ENCODE measurements at places on chromosomes 13 and 19. TPM values are rescaled to one million over a fixed set of nuclear protein-coding genes. Genes with fewer than 3 reads are reported as not detected.
A peak's percentile ranks its signal among the peaks of the same experiment; 100 is the strongest.

GRCh38 chr13:113926951-113927660 lies 46.8 kb downstream of the C13orf46 start:
- DNase-seq, result no peak

The APOC4 gene
- total RNA-seq, result not detected

The ZNF599 gene
- total RNA-seq, result 9.1 TPM

DNA sequence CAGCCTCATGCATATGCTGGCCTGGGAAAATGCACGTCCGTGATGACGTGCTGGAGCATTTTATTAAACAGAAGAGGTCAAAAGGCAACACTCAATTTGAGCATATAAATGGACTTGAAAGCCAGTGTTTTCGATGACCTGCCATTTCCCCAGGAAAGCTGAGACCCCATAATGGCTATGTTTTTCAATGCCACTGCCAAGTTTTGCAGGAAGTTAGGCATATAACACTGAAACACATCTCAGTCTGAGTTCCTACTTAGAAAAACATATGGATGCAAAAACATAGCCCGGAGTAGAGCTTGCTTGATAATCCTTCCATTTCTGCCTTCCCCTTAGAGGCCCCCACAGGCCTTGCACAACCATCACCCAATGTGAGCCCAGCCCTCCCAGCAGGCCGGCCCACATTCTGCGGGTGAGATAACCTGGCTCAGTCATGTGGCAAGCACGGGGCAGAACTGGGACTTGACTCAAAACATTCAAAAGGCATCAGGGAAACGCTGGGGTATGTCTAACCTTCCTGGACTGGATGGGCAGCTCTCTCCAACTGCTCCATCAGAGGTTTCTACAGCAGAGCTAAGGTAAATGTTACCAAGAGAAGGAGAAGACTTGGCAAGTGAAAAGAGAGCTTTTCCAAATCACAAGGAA lies 24.9 kb downstream of the EPS15L1 start:
- no peak for DNase-seq

The ZNF878 gene
- total RNA-seq, result 2.9 TPM

The LRRC25 gene
- not detected for total RNA-seq

DNA sequence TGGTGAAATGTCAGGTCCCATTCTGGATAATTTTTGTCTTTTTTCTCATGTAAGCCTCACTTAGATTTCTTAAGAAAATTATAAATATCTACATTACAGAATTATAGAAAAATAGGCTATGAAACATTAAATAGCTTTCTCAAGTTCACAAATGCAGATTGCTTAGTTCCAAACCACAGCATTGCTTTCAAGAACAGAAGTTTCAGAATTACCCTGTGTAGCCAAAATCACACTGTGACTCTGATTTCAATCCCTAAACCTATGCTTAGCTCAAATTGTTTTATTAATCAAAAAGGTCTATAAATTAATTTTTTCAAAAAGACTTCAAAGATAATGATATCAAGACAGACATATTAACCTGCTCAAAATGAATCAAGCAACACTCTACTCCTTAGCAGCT lies 881.2 kb upstream of the PCDH20 start:
- no peak for DNase-seq

The CNN1 gene
- total RNA-seq, result 3.2 TPM

DNA sequence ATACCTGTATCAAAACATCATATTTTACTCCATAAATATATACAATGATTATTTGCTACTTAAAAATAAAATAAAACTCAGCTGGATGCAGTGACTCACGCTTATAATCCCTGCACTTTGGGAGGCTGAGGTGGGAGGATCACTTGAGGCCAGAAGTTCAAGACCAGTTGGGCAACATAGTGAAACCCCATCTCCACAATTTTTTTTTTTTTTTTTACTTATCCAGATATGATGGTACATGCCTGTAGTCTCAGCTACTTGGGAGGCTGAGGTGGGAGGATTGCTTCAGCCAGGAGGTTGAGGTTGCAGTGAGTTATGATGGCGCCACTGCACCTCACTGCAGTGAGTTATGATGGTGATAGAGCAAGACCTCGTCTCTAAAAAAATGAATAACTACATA lies 22.4 kb downstream of the POU2F2 start:
- DNase-seq, result no peak

The SYNE4 gene
- total RNA-seq, result 33.2 TPM

The SYNGR4 gene
- total RNA-seq, result not detected

DNA sequence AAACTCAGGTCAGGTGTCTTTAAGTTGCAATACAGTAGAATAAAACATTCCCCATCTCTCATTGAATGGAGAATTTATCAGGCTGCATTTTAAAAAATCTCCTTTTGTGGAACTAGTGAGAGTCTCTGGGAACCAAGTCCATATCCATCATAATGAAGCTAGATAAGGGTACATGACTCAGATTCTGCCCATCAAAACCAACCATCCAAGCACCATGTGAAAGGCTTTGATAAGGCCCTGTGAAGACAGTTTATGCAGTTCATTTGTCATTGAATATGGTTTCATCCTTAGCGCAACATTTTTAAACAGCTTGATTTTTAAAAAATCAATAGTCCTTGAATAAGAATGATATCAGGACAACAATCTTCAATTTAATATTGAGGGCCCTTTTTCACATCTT lies 56.3 kb upstream of the DIAPH3 start:
- DNase-seq, result no peak

The LHB gene
- not detected for total RNA-seq

DNA sequence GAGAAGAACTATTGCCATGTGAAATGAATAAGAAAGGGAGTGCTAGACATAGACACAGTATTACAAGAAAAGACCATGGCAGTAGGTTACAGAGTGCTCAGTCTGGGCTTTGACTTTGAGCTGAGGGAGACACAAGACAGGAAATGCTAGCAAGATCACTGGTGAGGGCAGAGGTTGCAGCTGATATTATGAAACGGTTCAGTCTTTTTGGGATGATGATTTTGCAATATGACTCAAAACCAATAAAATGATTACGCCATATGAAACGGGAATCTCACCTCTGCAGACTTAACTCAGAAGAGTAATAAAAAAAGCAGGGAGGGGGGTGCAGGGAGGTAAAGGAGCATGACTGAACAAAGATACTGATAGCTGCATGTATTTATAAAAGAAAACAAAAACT lies 123.1 kb downstream of the RBM26 start:
- no peak for DNase-seq

DNA sequence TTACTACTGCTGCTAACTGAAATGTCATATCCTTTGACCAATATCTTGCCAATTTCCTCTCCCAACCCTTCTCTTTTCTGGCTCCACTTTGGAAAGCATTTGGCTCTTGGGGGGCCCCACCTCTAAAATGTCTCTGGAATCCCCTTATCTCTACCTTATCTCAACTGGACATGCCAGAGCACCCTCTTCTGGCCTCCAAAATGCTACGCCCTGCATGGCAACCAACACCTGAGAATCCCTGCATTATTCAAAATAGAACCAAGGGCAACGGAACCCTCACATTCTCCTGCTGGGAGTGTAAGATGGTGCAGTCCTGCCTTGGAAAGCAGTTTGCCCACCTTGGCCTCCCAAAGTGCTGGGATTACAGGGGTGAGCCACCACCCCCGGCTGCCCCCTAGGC lies 35.3 kb downstream of the CERS4 start:
- DNase-seq, result no peak

GRCh38 chr19:4454747-4455718 lies 2.6 kb downstream of the UBXN6 start:
- no peak for DNase-seq

DNA sequence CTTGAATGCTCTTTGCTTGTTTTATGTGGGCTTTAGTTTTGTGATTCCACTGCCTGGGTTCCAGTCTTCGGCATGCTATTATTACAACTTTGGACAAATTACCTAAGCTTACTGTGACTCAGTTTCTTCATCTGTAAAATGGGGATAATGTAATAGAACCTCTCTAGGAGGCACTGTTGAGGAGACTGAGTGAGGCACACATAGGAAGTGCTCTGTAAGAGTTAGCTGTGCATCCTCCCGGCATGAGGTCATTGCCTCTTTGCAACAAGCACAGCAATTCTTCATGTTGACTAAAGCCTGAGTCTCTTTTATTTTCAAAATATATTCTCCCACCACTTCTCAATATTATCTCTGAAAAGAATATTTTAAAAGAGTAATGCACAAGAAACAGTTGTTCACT lies 227.4 kb downstream of the DLEU7 start:
- no peak for DNase-seq

DNA sequence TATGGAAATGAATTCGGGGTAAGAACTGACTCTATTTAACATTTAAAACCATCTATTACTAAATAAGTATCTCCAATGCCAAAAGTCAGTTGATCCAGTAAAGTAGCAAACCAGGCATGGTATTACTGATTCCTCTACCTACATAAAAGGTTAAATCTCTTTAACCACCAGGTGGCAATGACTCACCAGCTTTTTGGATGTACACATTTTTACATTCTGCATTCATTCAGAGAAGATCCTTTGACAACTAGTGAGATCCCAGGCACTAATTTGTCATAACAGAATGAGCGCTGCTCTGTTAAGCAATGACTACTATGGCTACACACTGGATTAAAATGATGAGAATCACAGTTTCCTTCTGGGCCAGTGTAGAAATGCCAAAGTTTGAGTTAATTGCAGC lies 329.8 kb upstream of the GPC6 start:
- DNase-seq, result no peak

GRCh38 chr19:955803-956765 lies 28.1 kb upstream of the WDR18 start:
- peak; percentile 86 for DNase-seq

GRCh38 chr19:44747739-44748425 lies 626 bp upstream of the BCL3 start:
- DNase-seq, result no peak

- DNase-seq, result no peak
Observed at GRCh38 chr19:4553092-4553695, 6.3 kb downstream of the SEMA6B start.

DNA sequence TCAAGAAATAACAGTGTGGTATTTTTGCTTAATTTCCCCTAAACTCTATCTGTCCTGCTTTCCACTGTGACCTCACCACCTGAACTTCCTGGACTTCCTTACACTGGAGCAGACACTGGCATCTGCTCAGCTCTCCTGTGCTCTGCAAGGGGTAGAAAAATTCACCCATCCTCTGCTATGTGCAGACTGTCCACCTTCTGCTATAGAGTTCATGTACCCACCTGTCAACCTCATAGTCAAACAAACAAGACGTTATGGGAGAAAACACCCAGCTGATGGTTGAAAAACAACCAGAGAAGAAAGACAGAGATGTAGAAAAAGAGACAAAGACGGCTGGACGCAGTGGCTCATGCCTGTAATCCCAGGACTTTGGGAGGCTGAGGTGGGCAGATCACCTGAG lies 12.2 kb downstream of the LAIR1 start:
- no peak for DNase-seq

DNA sequence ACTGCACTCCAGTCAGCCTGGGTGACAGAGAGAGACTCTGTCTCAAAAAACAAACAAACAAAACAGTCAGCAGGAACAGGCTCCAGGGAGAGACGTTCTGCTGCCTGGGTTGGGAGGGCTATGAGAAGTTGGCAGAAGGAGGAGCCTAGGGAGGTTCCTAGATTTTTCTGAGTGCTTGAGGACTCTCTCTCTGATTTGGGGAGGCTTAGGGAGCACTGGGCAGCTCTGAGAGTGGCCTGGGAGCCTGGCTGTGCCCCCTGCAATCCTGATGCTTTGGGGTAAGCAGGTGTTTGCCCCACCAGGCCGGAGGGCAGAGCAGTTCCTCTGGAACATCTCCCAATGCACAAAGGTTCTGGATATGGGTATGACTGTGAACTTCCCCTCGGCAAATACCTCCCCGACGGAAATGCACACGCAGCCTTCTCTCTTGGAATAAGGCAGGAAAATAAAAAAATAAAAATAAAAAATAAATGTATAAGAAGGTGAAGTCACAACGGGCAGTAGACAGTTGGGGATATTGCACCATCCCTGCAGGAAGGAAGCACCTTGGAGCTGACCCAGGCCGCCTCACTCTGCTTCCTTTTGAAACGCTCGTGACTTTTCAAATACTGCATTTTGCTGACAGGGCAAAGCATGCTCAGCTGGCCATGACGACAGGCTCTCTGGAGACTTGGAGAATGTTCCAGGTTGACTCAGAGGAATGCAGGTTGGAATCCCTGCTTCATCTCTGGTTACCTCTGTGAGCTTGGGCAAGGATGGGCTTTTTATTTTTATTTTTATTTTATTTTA lies 26.5 kb upstream of the HOMER3 start:
- no peak for DNase-seq

The ZFP28 gene
- total RNA-seq, result 12.1 TPM

- no peak for DNase-seq
Observed at GRCh38 chr13:64054321-64054720, 2638.7 kb upstream of the PCDH20 start.

The ATP8B3 gene
- 4.1 TPM for total RNA-seq

- DNase-seq, result no peak
Observed at GRCh38 chr13:86841264-86841663, 829.9 kb upstream of the SLITRK5 start.

DNA sequence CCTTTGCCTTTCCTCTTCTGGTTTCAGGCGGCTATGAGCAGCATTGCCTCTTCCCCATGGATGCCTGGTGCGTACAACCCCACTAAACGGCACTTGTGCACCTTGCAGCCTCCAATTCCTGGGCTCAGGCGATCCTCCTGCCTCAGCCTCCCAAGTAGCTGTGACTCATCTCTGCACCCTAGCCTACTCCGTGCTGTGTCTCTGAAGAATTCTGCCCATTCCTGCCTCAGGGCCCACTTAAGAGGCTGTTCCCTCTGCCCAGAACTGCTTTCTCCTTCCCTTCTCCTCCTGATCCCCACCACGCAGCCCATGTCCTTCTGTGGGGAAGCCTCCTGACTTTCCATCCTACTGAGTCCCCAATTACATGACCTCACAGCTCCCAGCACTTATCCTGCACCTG lies 142.2 kb upstream of the ZNF507 start:
- DNase-seq, result no peak

The ZNF578 gene
- total RNA-seq, result 3.0 TPM

DNA sequence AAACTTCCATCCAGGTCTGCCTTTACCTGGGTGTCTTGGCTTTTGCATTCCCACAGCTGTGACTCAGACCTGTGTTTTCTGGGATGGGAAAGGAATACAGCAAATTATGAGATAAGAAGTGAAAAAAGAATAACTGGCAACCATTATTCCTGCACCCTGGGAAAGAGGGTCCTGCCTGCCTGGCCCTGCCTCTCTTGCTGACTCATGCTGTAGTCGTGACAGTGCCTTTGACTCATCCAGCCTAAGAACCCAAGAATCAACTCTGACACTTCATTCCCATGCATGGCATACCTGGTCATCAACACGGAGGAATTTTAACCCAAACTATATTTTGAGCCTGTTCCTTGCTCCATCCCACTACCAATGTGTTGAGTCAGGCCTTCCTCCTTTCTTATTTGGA lies 185.4 kb upstream of the SERP2 start:
- no peak for DNase-seq

The MBD3L3 gene
- total RNA-seq, result not detected

DNA sequence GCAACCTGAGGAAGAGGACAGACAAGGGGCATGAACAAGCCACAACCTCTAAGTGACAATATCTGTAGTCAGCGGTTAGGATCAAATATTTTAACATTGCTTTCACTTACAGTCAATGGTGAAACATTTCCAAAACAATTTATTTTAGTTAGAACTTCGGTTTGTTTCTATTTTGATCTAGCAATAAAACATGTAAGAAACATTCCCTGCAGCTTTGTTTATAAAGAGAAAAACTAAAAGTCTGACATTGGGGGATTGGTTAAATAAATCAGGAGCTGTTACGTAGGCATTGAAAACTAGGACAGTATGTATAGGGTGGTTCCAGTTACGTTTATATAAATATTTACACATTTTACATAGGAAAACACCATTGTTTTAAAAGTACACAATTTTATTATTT lies 3.4 kb downstream of the URI1 start:
- no peak for DNase-seq

The ZNF324 gene
- 12.9 TPM for total RNA-seq

All from progenitor cell of endocrine pancreas (in vitro differentiated cells).